GM13976 (cell line): ENCODE measurements at places on chromosomes 7 and 10.

- no peak for DNase-seq
These were observed 19.9 kb downstream of the MACC1 start for GRCh38 chr7:20197125-20197748.

DNA sequence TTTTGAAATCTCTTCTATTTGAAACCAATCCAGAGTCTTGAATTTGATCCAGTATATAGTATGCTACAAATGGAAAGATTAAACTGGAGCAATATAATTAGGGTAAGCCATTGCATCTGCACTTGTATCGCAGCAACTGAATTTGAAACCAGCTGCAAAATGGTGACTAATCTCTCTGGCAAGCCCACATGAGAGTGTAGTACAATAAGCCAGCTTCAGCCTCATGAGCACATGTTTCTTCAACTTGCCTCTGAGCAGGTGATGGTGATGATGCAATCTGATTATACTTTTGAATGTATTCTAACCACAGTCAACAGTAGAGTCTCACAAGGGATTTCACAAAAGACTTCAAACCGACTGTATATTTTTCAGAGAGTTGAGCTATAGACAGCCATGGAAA lies 829 bp upstream of the RPA3 start:
- peak; percentile 73 for DNase-seq

GRCh38 chr7:84735677-84736076 lies 451.2 kb downstream of the SEMA3D start:
- DNase-seq, result no peak

- no peak for DNase-seq
These were observed 131.4 kb downstream of the PLXDC2 start for GRCh38 chr10:19947656-19948055.

DNA sequence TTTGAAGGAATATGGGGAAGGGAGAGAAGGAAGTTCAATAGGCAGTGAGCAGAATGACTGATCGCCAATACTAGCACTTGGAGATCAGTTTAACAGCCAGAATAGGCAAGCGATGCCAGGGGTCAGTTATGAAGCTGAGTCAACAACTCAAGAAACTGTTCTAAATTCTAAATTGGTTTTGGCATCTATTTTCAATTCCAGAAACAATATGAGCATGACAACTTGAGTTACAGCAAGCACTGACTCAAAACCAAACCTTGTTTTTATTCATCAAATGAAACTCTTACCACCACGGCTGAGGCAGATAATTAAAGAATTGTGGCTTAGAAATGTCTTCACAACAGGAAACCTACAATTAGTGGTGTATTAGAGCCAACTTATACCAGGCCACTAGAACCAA lies 180.5 kb upstream of the ASAH2 start:
- DNase-seq, result peak; percentile 62

- DNase-seq, result no peak
These were observed 4.1 kb upstream of the OIT3 start for GRCh38 chr10:72889391-72889831.

DNA sequence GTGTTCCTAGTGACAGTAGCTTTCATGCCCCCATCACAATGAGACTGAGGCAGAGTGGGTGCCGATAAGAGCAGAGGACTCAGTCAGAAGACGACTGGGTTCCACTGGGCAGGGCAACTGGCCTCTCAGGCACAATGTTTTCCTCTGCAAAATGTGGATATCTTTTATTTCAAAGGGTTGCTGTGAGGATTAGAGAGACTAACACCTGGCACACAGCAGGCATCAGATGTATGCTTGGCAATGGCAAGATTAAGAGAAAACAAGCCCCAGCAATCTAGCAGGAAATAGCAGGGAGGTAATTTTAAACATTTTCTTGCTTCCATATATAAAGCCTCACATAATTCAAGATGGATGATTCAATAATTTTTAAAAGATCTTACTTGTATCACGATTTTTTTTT lies 28.0 kb downstream of the SGMS1 start:
- no peak for DNase-seq

- DNase-seq, result no peak
These were observed 120.2 kb upstream of the TMEM229A start for GRCh38 chr7:124152859-124153692.

DNA sequence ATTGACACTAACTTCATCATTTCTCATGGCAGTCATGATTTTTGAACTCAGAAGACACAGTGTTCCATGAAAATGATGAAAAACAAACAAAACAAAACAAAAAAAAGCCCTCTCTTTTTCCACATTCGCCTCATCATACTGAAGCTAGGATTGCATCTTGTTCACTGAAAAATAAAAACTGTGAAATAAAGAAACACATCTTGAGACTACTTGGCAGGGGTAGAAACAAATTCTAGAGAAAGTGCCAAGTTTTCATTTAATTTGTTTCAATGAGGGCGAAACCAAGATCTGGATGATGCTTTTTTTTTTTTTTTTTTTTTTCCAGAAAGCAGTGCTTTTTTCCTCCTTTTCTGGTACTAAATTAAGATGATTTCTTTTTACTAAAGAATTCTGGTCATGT lies 350.4 kb upstream of the ETV1 start:
- DNase-seq, result no peak

- DNase-seq, result no peak
These were observed 73.5 kb downstream of the CRPPA start for GRCh38 chr7:16347827-16348192.

DNA sequence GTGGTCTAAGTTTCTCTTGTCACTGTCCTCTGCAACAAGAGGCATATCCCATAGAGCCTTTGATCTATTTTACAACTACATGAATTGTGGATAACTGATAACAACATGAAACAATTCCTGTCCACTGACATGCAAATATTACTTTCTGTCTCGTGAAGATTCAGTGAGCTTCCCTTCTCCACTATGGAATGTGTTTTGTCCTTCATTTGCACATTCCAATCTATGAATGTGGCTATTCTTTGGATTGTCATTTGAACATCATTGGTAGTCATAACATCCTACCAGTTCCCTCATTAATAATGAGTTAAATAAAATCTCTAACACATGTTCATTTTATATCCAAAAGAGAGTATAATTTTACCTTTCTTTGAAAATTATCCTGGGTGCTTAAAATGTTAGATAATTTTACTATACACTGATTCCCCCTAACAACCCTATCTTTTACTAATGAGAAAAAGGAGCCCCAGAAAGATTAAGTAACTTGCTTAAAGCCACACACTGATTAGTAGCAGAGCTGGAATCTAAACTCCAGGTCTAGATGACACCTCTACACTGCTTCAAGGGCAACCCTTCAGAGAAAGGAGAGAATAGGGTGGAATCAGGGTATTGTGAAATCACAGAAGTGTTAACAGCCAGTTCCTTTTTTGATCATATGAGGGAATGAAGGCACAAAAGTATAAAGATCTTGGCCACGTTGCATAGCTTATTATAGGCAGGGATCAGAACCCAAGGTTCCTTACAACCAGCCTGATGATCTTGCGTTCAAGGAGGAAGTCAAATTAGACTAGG lies 39.1 kb downstream of the PDE1C start:
- DNase-seq, result no peak

- no peak for DNase-seq
These were observed 191.0 kb downstream of the TNS3 start for GRCh38 chr7:47390914-47391313.

- DNase-seq, result no peak
These were observed 260.0 kb downstream of the MAD1L1 start for GRCh38 chr7:1972744-1973143.

GRCh38 chr7:49669285-49669684 lies 104.2 kb upstream of the VWC2 start:
- no peak for DNase-seq

- no peak for DNase-seq
These were observed 94.7 kb upstream of the PAX2 start for GRCh38 chr10:100650693-100651092.

GRCh38 chr7:18667466-18667865 lies 171.9 kb downstream of the HDAC9 start:
- DNase-seq, result no peak

DNA sequence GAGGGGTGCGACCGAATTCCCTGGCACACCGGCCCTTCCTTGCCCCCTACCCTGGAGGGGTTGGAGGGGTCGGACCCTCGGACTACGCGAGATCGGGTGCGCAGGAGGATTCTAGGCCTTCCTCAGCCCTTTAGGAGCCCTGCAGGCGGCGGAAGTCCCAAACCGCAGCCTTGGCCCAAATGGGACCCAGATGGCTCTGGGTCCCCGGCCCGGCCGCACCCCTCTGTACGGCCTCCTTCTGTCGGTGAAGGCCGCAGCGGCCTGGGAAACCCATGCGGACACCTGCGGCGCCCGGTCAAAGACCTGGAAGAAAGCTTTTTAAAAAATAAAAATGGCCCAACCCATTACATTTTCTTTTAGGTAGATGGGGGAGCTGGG lies 2.4 kb upstream of the VAX1 start:
- DNase-seq, result no peak

- DNase-seq, result no peak
These were observed 33.4 kb upstream of the PFKP start for GRCh38 chr10:3033925-3034324.

GRCh38 chr10:101229266-101230182 lies at the start of gene LBX1:
LBX1 (minus strand) TSS chr10:101229463; CDS start chr10:101228815, 648 bp downstream.
- no peak for DNase-seq

GRCh38 chr7:17646253-17646956 lies 293.9 kb downstream of the SNX13 start:
- DNase-seq, result no peak

GRCh38 chr10:30974355-30974754 lies 57.3 kb downstream of the ZNF438 start:
- DNase-seq, result no peak

GRCh38 chr10:9299966-9300365 lies 1245.5 kb downstream of the GATA3 start:
- no peak for DNase-seq

DNA sequence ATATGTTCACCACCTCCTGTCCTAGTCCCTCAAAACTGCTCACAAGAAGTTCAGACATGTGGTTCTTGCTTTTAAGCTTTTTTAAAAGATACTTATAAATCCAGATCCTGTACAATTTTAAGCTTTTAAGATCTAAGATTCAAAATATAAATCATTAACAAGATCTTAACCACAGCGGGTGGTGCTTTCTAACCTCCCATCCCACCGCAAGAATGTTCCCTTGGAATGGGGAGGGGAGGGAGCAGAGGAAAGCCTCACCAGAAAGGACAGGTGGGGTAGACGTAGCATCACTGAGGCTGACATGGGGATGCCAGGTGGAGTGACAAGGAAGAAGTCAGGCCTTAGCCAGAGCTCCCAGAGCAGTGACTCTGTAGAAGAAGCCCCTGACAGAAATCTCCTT lies 133.5 kb downstream of the C1GALT1 start:
- no peak for DNase-seq

GRCh38 chr10:103542764-103543616 lies 49.5 kb downstream of the NEURL1 start:
- DNase-seq, result peak; percentile 62

DNA sequence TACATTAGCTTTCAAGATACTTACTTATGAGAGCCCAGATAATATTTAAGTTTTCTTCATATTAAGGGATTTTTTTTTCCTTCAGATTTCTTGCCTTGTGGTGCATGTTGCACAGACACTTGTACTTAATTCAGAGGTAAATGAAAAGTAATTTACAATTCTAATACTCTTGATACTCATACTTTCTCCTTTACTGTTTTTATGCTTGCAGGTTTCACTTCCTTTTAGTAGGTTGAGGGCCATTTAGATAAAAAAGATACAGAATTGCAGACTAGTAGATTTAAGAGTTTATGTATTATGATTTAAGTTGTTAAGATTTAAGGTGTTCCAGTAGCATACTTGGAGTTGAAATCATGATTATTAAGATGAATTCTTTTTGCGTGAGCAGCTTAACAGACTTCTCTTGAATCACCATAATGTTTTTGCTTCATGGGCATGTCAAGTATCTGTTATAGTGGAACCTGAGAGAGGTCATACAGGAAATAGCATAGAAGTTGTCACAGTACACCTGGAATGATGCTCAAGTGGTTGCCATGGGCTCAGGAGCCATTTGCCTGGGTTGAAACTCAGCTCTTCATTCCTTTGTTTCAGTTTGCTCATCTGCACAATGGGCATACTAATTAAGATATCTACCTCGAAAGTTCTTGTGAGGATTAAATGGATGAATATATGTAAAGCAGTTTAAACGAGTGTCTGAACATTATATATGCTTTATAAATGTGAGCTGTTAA lies 174.8 kb upstream of the PRPS1L1 start:
- DNase-seq, result no peak

GRCh38 chr7:107628461-107629064 lies 32.1 kb upstream of the SLC26A4 start:
- DNase-seq, result no peak

DNA sequence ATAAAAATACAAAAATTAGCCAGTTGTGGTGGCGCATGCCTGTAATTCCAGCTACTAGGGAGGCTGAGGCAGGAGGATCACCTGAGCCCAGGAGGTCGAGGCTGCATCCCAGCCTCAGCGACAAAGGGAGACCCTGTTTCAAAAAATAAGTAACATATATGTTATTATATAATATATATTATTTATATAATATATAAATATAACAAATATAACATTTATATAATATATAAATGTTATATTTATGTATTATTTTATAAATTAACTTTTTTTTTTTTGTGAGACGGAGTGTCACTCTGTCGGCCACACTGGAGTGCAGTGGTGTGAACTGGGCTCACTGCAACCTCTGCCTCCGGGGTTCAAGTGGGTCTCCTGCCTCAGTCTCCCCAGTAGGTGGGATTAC lies 1.5 kb upstream of the POR start:
- DNase-seq, result no peak

- no peak for DNase-seq
These were observed 28.1 kb upstream of the SGMS1 start for GRCh38 chr10:50651808-50652207.

- DNase-seq, result no peak
These were observed 112.5 kb downstream of the PDE1C start for GRCh38 chr7:31957756-31958155.

GRCh38 chr10:130834170-130834569 lies 477.4 kb downstream of the TCERG1L start:
- DNase-seq, result no peak

DNA sequence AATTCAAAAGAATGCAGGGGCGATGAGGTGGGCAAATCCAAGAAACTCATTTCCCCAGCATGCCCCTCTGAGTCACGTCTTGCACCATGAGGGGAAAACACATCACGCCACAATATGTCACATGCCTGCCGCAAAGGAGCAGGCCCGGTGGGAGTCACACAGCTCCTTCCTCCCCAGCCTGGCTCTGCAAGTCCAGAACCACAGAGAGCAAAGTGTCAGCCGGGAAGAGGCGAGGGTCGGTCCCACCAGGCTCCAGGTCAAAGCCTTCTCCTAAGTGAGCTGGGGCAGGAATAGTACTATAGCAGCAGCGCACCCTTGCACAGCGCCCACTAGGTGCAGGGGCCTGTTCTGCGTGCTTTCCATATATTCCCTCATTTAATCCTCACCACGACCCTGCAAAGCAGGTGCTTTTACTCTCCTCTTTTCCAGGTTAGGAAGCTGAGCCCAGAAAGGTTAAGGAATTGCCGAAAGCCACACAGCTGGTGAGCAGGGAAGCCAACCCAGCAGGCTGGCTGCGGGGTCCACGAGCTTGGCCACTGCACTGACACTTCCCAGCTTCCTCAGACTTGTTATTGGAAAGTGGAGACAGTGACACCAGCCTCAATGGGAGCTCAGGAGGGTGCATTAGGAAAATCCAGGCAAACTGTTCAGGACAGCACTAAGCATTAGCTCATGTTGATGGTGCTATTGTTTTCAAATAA lies 94.0 kb upstream of the ZMIZ1 start:
- DNase-seq, result peak; percentile 62

GRCh38 chr10:95787447-95787846 lies 31.5 kb downstream of the ENTPD1 start:
- DNase-seq, result no peak
